KBM-7 (cell line): ENCODE measurements at places on chromosomes 1 and 21.

- DNase-seq, result no peak
These were observed 5.9 kb upstream of the OLIG1 start for GRCh38 chr21:33063907-33064622.

DNA sequence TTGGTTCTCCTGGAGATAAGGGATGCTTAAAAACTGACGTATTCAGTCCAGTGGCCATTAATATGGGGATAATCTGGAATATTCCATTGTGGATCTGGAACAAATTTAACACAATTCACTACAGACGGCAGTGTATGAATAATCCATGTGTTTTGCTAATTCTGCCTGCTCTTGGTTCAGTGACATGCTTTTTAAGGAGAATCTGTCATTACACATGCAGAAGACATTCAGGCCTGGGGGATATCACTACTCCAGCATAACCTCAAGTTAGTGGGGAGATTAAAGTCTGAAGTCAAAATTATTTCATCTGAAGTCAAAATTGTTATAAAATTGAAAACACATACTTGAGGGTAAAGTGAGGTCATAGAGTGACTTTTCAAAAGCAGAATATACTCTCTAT is 789.3 kb downstream of the USP25 start:
- no peak for DNase-seq

DNA sequence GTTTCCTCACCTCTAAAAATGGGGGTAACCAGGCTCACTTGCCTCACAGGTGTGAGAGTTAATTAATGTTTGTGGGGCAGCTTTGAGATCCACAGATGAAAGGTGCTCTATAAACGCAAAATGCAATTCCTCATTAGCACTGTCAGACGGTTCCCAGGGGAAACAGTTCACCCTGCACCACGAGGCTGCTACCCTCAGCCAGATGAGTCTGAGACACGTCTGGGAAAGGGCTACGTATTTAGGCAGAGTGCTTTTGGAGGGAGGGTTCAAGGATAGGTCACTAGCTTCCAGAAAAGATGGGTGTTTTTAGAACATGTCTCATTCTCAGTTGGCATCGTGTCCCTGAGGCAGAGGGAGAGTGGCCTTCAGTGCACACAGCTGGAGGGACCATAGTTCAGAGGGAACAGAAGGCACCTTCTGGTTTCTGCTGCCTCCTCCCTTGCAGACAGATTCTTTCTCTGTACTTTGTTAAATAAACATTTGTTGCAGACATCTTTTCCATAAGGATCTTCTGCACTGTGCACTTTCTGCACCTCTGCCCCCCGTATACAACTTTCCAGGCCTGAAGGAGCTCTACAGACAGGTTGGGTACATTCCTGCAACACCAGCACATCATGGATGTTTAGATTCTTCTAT is 139.9 kb downstream of the CLIC6 start:
- no peak for DNase-seq

GRCh38 chr1:206880314-206880713 is 14.9 kb downstream of the IL20 start:
- DNase-seq, result no peak

- no peak for DNase-seq
These were observed 316.0 kb downstream of the LMO4 start for GRCh38 chr1:87644579-87645190.

DNA sequence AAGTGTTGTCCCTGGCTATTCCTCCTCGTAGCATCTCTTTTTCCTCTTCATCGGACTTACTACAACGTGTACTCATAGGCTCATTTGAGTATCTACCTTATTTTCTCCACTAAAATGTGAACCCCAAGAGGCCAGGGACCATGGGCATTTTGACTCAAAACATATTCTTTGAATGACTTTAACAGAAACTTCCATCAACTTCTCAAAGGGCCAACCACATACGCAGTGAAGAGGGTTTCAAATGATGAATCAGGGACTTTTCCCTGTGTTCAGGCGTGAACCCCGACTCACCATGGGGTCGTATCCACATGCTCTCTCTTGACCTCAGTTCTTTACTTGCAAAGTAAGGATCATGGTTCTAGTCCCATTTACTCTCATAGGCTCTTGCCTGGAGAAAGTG is 20.2 kb upstream of the GPR137B start:
- DNase-seq, result no peak

DNA sequence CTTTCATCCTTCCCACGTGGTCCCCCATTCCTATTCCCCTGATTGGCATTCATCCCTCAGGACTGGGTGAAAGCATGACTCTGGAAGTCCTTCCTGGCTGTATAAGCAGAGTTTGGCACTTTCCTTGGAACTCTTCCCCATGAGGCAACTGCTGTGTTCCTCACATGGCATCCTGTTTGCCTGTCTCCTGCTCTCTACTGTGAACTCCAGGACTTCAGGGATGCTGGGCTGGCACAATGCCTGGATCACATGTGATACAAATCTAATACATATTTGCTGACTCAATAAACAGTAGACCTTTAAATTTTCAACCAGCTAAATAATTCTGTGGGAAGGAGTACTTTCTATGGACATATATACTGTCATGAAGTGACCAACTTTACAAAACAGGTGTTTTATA is 46.8 kb upstream of the EDEM3 start:
- DNase-seq, result no peak

- no peak for DNase-seq
These were observed 260.9 kb downstream of the LTN1 start for GRCh38 chr21:28731700-28732321.
